ENCODE measurements at places on chromosomes 4 and X.

GRCh38 chr4:71074452-71075299 is 81.2 kb downstream of the DCK start:
- no peak for DNase-seq

DNA sequence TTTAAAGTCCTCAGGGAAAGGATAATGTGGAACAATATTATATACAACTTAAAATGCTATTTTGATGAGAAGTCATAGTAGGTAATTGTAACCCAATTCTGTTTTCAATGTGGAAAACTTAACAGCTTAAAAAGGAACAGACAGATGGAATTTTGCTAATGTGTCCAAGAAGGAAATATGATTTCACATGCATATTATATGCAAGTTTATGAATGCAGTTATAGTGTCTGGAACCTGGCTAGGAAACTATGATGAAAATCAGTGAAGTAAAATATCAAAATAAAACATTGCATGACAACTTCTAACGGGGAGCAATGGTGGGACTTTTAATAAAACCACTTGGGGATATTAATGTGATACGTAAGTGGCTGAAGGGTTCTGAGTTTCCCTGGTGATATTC is 152.6 kb upstream of the HAND2 start:
- no peak for DNase-seq

DNA sequence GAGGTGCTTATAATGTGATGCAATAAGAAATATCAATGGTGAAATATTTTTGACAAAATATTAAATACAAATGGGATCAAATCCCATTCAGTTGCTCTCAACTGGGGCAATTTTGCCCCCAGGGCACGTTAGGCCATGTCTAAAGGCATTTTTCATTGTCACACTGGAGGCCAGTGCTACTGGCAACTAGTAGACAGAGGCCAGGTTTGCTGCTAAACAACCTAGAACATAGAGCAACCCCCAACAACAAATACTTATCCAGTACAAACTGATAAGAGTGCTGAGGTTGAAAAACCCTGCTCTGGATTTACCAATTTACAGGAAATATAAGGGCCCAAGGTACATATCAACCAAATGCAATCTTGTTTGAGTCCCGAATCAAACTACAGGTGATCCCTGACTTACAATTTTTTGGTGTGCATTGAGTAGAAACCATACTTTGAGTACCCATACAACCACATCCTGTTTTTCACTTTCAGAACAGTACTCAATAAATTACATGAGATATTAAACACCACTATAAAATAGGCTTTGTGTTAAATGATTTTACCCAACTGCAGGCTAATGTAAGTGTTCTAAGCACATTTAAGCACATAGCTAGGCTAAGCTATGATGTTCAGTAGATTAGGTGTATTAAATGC is 237.5 kb downstream of the HNRNPD start:
- no peak for DNase-seq

DNA sequence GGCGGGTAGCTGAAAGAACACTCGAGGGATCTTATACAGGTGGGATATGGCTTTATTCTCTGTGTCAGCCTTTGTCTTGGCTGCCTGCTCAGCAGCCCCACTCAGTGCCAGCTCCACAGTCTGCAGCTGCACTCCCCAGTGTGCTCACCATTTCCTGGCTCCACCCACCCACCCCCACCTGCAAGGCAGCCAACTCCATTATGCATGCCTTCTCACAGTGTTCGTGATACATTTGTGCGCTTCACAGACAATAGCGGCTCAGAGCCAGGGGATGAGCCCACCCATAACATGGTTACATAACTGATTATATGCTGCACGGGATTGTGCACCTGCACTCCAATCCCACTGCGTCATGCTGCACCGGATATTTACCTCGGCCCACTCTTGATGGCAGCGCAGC is 8.8 kb upstream of the TMEM128 start:
- DNase-seq = peak; percentile 82
